Iris pigment epithelial cell (primary cell): ENCODE measurements at places on chromosomes 12 and 14.

- DNase-seq, result no peak
These were observed 61.8 kb downstream of the GALNT16 start for GRCh38 chr14:69321601-69322330.

GRCh38 chr12:27383429-27384260 is 51.0 kb downstream of the BMAL2 start:
- DNase-seq, result peak; percentile 86

- peak; percentile 62 for DNase-seq
These were observed 299.0 kb downstream of the CCDC91 start for GRCh38 chr12:28489246-28489645.

- no peak for DNase-seq
These were observed 2.6 kb upstream of the WNK1 start for GRCh38 chr12:749751-750270.

DNA sequence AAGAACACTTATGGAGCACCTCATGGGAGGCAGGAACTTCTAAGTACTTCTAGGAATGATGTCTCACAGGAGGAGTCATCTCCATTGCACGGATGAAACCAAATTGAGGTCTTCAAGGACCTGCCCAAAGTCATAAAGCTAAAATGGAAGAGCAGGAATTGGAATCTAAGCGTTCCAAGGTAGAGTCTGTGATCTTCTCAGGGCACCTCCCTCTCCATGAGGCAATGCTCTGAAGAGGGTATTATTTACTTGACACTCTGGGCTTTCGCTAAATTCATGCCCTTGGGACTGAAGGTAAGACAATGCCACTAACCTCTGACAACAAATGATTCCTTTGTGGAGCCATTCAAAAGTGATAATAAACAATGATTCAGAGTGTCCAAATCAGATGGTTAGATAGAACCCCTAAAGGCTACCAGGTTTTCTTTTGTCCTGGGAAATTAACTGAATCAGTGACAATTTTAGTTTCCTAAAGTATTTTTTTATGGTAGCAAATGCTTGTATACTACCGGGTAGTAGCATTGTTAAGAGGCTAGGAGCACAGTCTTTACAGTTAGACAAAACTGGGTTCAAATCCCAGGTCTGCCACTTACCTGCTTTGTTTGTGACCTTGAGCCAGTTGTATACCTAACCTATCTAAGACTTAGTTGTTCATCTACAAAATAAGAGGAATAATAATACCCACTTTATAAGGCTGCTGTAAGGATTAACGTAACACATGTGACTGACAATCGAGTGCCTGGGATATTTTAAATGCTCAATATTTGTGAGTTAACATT is 12.3 kb downstream of the HMGA2 start:
- no peak for DNase-seq

GRCh38 chr14:105467249-105467941 is 7.2 kb upstream of the CRIP2 start:
- DNase-seq, result no peak

DNA sequence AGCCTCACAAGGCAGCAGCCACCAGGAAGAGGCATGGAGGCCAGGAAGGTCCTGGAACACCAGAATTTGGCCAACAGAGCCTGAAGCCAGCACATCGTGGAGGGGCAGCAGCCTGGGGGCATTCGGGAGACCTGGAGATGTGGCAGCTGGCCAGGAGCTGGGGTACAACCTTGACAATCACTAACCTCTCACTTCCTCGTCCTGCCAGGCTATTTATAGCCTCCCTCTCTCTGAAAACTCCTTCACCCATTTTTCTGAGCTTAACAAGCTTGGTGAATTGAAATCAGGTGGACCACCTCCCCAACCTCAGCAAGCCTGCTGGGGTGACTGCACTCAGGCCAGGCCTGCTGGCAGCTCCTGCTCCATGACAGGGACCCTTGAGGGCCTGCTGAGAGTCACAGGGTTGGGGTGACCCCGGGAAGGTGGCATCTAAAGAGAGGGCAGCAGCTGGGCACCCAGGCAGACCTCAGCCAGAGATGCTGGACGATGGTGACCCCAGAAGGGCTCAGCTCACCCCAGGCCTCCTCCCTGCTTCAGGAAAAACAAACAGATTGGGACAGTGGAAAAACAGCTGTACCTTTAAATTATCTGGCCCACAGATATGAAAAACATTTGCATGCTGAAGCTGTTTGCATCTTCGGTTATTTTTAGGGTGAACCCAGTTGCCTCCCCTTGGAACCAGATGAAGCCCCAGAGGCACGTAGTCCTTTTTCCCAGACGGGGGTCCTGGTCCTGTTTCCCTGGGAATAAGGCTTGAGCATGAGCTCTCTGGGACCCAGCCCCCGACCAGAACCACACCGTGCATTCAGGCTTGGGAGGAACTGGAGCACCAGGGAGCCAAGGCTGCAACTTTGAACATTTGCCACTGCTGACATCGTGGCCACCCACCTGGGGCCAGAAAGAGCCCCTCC is 67.0 kb downstream of the PITPNM2 start:
- no peak for DNase-seq

DNA sequence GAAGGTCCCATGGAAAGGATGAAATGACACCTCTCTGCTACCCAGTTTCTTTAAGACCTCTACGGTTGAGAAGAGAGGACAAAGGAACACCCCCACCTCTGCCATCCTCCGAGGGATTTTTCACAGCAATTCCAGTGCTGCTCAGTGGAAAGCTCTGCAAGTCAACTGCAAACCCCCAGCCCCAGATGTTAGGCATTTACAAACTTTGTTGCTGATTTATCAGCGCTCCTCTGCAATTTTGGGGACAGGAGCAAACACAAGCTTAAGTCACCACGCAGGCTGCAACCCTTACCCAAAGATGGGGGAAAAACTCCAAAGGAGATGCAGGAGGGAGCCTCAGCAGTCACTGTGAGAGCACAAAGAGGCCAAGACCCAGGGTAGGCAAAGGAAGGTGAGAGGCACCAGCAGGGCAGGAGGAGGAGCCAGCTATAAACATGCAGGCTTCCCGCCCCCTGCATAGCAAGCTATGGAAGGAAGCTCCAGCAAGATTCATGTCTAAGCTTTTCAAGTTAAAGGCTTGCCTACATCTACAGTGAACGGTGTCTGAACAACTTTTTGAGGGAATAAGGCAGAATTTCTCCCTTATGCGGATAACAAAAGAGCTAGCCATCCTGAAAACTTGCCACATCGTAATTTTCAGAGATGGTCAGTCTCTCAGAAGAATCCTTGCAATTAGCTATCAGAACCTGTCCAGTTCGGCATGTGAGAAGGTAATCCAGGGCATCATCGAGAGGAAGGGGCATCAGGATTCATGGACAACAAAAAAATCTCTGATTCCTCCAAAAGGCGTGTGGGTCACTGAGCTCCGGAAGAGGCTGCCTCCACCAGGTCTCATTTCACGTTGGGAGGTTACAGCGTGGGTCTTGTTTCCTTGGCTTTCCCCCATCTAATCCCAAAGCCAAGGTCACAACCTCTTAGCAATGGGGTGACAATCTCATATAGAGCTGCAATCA is 3.9 kb downstream of the CTDSP2 start:
- DNase-seq, result peak; percentile 42

DNA sequence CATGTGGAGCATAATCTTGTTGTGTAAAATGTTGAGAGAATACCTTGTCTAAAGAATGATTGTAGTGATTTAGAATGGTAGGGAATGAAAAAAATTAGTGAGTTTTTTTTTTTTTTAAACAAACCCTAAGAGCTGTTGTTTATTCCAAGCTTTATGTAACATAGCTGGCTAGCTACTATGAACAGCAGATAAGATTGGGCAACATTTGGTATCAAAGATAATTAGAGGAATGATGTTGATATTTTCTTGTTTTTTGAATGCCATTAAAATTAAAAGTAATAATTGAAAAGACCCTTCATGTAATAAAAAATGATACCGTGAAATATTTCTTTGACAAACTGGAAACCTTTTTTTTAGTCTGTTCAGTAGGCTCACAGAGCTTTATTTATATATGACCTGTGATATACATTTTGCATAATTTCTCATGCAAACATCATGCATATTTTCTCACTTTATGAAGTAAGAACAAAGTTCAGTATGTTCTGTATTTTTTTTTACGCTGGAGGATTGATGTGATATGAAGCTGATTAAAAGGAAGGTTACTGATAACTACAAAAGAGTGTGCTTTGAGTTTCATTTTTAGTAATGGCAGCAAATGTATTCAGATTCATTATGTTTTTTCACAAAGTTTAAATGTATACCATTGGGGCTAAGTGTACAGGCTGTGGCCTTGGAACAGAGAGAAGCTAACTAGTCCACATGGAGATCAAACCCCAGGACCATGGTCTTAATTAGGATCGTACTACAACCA is 8.1 kb downstream of the CPSF6 start:
- no peak for DNase-seq

- no peak for DNase-seq
These were observed 191.7 kb upstream of the GSC start for GRCh38 chr14:94961386-94962165.

DNA sequence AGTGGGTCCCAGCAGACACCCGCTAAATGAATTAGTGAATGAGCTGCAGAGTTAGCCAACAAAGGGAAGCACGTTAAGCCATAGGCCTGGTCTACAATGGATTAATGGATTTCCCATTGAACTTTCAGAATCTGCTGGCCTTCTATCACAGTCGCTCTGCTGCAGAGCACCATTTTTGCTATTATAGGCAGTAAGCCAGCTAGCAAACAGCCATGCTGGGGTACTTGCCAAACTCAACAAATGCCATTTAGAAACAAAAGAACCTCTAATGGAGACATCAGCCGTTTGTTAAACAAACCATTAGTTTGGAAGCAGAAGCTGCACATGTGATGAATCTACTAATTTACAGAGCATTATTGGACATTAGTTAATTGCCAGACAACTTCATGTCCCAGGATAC is 181.1 kb upstream of the STXBP6 start:
- no peak for DNase-seq

- no peak for DNase-seq
These were observed 162.1 kb downstream of the ADCK1 start for GRCh38 chr14:77961847-77962580.

- DNase-seq, result no peak
These were observed 26.3 kb upstream of the CISTR start for GRCh38 chr12:53777936-53778644.

DNA sequence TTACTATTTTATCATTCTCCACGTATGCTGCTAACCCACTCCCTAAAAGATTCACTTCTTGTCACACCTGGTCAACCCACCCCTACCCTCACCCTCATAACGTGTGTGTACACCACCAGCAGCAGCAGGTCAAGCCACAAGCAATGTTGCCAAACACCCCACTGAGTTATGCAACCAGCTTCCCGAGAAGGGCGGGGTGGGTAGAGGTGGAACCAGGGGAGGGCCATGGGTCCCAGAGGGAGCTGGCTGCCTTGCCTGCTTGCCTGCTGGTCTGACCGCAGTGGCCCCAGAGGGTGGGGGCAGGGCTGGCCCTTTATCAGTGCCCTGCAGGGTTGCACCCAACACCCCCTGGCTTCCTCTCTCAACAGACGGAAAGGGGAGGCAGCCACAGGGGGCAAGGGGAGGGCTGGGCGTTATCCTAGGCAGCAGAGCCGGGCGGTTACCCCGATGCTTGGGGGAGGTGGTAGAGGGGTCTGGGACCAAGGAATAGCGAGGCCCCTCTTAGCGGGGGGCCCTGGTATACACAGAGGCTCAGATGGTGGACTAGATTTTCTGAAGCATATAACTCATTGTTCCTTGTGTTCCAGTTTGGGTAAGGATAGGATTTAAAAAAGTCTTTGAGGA is 3.5 kb upstream of the NFE2 start:
- DNase-seq, result peak; percentile 67

- DNase-seq, result no peak
These were observed 213.4 kb upstream of the EGLN3 start for GRCh38 chr14:34164162-34164864.

GRCh38 chr12:51951199-51951842 is at the start of gene ACVR1B:
TSS of gene ACVR1B (plus strand) at chr12:51951699. CDS start at chr12:51951744, 45 bp downstream.
- DNase-seq, result peak; percentile 93

DNA sequence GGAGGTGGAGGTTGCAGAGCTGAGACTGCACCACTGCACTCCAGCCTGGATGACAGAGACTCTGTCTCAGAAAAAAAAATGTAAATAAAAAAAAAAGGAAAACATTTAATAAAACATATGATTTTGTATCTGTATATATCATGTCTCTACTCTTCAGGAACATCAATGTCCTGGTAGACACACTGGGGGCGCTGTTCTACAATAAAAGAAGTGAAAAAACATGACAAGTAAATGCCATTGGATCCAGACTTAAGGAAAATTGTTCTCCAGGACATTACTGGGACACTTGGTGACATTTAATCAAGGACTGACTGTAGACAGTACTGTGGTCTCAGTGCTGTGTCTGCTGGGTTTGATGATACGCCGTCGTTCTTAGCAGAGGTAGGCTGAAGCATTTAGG is 15.5 kb upstream of the KLC1 start:
- no peak for DNase-seq

GRCh38 chr12:71134405-71134804 is 23.4 kb downstream of the TSPAN8 start:
- DNase-seq, result peak; percentile 8
